Stimulated activated CD8-positive, alpha-beta memory T cell treated with anti-CD3 and anti-CD28 coated beads, Interleukin-4, amount 100 ng/mL, for 4 hours (primary cell): ENCODE measurements at places on chromosomes 5 and 9.

- DNase-seq, result no peak
Observed at GRCh38 chr9:18847576-18848275, 185.3 kb downstream of the SAXO1 start.

GRCh38 chr5:1399737-1400136 lies 45.5 kb downstream of the SLC6A3 start:
- no peak for DNase-seq

DNA sequence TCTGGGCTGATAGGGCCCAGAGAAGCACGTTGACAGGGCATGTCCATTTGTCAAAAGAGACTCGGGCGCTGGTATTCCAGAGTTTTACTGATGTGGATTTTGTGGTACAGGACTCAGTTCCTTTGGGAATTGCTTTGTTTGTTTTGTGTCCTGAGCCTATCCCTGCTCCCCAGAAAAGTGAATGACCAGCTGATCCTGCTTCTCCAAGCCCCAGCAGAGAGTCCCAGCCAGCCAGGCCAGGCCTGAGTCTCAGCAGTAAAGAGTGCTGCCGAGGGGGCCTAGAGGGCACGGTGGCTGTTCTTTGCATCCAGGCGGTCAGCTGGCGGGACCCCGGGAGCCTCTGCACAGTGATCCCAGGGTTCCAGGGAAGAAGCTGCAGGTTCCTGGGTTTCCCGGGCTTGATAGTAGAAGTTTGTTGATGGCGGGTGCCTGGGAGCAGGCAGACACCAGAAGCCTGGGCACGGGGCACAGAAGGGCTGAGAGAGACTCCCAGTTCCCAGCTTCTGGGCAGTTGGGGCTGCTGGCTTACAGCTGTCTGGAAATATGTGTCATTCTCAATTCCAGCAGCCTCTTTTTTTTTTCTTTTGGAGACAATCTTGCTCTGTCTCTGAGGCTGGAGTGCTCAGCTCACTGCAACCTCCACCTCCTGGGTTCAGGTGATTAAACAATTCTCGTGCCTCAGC lies 8.7 kb downstream of the PRDM12 start:
- no peak for DNase-seq

- DNase-seq, result no peak
Observed at GRCh38 chr9:89814340-89815040, 209.7 kb downstream of the GADD45G start.

- no peak for DNase-seq
Observed at GRCh38 chr5:72596956-72597355, 89.7 kb upstream of the ZNF366 start.

DNA sequence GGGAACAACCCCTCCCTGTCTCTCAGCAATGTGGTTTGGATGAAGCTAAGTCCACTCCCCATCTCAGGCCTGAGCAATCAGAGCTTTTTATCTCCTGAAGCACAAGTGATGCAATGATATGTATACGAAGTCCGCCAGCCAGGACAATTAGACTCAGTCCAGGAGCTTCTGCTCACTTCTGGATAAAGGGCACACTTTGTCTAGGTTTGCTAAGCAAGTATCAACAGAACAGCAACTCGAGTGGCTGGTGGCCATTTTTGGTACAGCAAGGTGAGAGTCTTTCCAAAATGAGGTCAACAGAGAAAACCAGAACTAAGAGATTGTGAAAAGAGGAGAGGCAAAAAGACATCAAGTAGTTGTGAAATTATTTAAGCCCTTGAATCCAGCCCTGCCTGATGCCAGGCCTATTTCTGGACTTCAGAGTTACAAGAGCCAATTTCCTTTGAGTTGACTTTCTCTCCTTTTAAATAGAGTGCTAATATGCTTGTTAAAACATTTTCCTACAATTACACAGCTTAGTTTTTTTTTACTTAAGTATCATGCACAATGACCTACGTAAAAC lies 8.2 kb downstream of the NDUFA8 start:
- no peak for DNase-seq

DNA sequence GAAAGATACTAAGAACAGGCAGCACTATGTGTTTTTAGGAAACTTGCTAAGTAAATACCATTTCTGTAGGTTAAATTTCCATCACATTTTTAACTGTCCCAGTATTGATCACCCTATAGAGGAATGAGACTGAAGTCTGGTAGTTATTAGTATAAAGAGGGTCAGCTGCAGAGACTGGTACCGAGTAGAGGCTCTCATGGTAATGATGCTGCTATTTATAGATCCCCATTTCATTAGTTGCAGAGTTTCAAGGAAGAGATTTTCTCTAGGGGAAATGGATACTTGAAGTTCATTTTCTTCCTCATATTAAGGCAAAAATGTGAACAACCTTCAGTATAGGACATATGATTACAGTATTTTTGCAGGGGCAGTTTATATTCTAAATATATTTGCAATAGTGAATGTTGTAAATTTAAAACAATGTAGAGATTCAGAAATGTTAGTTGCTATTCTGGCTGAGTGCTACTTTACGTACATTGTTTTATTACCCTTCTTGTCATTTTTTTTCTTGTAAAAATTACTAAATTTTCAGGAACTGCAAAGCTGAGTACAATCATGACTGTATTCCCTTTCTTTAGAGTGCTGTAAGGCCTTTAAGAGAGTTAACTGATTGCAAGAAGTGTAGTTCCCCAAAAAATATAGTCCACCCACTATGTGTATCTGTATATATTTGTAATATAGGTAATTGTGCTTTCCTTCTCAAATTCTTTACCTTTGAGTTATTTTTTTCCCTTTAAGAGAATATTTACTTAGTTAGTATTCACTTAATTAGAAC lies 14.7 kb downstream of the PBX3 start:
- no peak for DNase-seq

DNA sequence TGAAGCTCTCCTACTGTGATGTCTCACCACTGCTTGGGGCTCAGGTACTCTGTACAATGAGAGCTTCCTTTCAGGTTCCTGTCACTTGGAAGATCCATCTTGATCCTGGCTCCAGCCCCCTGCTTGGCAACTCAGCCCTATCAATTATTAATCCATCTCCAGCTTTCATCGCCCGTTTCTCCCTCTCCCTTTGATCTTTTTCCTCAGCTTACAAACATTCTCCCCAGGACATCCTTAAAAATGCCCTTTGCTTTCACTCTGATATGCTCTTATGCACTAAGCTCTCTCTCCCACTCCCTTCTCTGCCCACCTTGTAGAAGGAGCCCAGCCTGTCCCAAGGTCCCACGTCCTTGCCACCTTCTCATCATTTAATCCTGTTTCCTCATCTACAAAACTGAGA lies 109.0 kb downstream of the FRMD3 start:
- DNase-seq, result no peak

- DNase-seq, result no peak
Observed at GRCh38 chr5:63029891-63030290, 451.3 kb downstream of the LRRC70 start.

DNA sequence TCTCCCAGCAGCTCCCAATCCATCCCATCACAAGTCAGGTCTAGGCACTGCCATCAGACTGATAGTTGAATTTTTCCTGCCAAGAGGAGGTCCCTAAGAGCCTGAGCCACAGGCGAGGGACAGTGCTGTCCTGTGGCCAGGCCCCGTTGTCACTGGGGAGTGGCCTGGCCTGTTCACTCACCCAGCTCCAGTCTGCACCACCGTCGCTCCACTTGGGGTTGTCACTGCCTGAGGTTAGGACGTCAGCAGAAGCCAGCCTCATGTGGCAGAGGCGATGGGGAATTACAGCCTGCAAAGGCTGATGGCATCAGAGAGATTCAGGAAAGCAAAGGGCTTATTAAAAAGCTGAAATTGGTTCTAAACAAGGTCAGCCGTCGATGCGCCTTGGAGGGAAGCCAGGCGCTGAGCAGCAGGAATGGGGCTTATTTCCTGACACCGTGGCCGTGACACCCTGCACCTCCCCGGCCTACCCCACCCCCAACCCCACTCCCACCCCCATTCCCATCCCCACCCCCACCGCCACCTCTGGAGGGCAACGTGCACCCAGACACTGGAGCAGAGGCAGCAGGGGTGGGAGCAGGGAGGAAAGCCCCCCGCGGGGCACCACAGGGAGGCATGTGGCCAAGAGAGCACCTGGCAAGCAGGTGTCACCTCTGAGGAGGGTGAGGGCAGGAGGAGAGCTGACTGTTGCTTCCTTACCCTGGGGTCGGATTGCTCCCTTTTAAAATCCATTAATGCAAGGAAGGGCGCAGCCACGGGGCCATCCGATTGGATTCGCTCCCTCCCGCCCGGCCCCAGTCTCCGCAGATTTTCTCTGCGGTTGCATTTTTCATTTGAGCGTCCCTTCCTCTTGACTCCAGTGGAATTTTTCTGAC lies 3.1 kb upstream of the DBH start:
- DNase-seq, result no peak

- DNase-seq, result no peak
Observed at GRCh38 chr5:10201223-10201868, 48.3 kb downstream of the ATPSCKMT start.

- no peak for DNase-seq
Observed at GRCh38 chr5:75335952-75336614, 937 bp upstream of the HMGCR start.

- DNase-seq, result no peak
Observed at GRCh38 chr5:172559004-172559932, 81.8 kb upstream of the NEURL1B start.

GRCh38 chr9:136586391-136586953 lies 40.6 kb upstream of the NOTCH1 start:
- no peak for DNase-seq

- DNase-seq, result no peak
Observed at GRCh38 chr9:114504341-114505186, 709 bp downstream of the WHRN start.

GRCh38 chr9:69937360-69937759 lies 106.3 kb upstream of the MAMDC2 start:
- DNase-seq, result no peak
